Activated CD4-positive, alpha-beta T cell treated with anti-CD3 and anti-CD28 coated beads, Interleukin-2, Interleukin-6, amounts not matched to agents 100 ng/mL and 50 ng/mL, durations not matched to agents 16 hours and 8 hours (primary cell): ENCODE measurements at places on chromosomes 4 and X.

- no peak for DNase-seq
These were observed 795.2 kb downstream of the PCDH18 start for GRCh38 chr4:136737066-136737465.

GRCh38 chr4:185743722-185744487, 68.1 kb downstream of the SORBS2 start:
- DNase-seq = no peak

- DNase-seq = no peak
These were observed 105.9 kb upstream of the GPRIN3 start for GRCh38 chr4:89413518-89413917.

- DNase-seq = no peak
These were observed 5.1 kb downstream of the SETD7 start for GRCh38 chr4:139550724-139551429.
